ENCODE measurements at places on chromosomes 2 and 18.
A peak's percentile ranks its signal among the peaks of the same experiment; 100 is the strongest.

DNA sequence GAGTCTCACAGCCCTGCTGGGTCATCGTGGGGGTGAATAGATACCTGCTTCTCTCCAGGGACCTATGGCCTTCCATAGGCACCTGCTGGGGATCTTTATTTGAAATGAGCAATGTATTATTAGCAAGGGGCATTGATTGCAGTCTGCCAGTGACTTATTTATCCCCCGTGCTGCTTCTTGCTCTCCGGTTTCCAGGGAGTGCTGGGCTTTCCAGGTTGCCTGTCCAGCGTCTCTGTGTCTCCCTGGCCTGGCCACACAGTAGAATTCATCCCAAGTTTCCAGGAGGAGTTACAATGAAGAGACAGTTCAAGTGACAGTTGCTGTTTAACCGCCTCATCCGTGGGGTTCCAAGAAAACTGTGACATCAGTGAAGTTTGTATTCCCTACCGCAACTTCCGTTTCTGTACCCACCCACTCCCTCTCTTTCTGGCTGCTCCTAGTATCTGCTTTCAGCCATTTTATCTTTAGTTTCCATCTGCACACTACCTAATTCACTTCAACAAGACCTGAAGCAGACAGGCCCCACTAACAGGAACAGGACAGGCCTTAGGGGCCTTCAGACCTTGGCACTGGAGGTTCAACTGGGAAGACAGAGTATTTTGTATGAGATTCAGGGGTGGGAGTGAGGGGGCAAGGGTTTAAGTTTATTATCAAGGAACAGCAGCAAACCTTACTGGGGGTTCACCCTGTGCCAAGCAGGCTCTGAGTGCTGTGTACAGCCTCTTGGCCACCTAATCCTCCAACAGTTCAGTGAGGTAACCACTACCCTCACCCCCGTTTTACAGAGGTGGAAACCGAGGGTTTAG lies 134.8 kb downstream of the PRKCE start:
- no peak for DNase-seq

DNA sequence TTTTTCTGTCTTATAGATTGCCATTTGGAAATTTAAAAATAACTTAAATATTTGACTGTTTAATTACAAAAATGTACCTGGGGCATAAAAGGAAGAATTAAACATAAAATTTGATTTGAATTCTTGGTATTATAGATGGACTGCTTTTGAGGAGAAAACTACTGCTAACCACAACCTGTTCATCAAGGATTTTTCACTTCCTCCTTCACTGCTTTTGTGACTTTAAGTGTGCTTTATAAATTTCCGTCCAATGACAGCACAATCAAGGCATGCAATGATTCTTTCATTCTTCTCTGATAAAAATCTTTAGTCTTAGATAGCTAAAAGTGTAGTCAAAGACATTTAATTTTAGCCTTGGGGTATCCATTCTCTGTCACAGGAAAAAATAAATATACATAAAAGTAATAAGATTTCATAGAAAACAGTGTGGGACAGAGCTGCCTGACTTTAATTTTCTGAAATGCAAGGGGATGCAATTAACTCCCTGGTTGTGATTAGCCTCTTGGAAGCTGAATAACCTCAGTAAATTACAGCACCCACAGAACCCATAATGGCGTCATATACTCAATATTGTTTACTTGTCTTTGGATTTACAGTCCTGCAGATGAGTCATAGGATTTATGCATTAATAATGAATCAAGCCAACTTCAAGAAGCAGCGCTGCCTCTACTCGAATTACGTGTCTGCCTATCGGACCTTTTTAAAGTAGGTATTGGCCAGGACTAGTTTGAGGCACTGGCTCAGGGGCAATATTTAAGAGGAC lies 587.9 kb downstream of the NRXN1 start:
- DNase-seq, result peak; percentile 38

GRCh38 chr2:189161894-189162293 lies 17.7 kb downstream of the COL5A2 start:
- no peak for DNase-seq

DNA sequence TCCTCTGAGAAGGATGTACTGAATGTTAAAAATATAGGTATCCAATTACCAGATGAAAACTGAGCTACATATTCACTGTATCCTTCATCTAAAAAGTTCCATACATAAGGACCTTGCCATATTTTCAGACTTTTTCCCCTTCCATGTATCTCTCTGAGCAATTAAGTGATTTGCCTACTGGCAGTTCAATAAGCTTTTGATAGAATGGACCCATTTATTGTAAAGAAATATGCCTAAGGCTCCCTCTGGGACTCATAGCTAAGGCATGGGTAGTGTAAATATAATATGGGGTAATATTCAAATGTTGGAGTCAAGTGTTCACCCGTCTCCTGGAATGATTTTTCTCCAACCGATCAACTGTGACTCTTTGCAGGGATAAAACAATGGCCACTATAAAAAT lies 135.4 kb upstream of the FSHR start:
- DNase-seq, result no peak

- DNase-seq, result no peak
These were observed 48.6 kb upstream of the MSTN start for GRCh38 chr2:190111166-190111565.

- DNase-seq, result peak; percentile 33
These were observed 288.6 kb downstream of the SETBP1 start for GRCh38 chr18:44969214-44969795.

GRCh38 chr2:107392241-107392704 lies 434.4 kb upstream of the RGPD4 start:
- DNase-seq, result no peak

DNA sequence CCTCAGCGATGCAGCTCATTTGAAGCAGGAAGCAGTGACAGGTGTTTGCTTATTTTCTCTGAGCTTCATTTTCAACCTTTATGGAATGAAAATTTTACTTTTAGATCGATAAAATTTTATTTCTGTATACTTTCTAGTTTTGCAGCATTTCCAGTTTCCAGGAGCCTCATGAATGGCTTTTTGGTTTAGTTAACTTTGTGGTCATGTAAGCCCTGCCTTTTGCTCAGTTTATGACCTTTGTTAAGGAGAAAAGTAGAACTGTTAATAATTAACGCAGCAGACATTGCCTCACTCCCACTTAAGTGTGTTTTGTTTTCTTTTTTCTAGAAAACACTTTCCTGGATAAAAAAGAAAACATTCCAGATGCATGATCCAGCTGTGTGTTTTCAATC lies 4.4 kb upstream of the FARP2 start:
- no peak for DNase-seq

DNA sequence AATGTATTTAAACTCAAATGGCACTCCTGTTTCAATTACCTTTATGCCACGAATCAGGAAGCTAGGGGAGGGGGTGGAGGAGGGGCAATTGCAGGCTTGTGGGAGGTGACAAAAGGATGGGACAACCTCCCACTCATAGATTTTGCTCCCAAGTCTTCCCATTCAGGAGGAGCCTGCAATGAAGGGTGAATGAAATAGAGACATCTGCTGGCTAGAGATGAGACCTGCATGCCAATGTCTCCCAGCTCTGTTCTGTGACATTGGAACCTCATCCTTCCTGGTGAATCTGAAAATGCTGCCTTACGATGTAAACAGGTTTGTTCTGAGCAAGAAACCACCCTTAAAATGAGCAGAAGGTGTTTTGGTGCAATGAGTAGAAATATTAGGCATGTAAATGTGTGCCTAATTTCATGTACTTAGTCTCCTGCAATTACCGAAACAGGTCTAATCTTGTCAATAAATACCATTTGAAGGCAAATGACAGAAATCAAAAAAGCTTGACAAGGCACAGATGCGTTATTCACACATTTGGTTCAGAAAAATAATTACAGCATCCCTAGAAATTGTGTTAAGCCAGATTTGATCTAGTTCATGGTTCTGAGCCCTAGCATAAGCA lies 2.7 kb upstream of the PID1 start:
- DNase-seq, result peak; percentile 89

DNA sequence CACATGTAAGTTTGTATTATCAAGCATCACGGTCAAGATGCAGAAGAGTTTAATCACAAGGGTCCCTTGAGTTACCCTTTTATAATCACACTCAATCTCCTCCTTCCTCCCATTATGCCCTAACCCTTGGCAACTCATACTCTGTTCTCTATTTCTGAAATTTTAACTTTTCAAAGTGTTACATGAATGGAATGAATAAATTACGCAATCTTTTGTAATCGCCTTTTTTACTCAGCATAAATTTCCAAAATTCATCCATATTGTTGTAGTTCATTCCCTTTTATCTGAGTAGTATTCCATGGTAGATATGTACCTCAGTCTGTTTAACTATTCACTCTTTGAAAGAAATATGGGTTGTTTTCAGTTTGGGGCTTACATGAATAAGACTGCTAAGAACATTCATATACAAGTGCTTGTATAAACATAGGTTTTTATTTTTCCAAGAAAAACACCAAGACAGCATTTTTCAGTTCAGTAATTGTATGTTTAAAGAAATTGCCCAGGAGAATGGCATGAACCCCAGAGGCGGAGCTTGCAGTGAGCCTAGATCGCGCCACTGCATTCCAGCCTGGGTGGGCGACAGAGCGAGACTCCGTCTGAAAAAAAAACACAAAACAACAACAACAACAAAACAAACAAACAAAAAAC lies 430.9 kb upstream of the KCNH7 start:
- no peak for DNase-seq

- DNase-seq, result no peak
These were observed 71.1 kb downstream of the CIB4 start for GRCh38 chr2:26570083-26570430.

GRCh38 chr2:101737478-101738255 lies 40.2 kb downstream of the MAP4K4 start:
- DNase-seq, result no peak

DNA sequence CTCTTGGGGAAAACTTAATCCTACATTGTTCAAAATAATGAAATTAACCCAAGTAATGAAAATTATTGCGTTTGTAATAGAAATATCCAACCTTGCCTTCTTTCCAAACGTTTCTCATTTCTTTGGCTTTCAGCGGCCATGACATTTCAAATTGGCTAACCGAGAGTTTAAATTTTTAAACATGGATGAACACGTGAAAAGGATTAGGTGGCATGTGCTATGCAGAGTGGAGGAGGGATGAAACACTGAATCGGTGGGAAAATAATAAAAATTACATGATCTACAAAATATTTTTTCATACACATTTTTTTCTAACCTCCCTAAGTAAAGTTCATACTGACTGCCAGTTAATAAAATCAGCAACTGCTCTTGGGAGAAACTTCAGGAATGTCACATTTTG lies 728.4 kb upstream of the PKDCC start:
- DNase-seq, result no peak

DNA sequence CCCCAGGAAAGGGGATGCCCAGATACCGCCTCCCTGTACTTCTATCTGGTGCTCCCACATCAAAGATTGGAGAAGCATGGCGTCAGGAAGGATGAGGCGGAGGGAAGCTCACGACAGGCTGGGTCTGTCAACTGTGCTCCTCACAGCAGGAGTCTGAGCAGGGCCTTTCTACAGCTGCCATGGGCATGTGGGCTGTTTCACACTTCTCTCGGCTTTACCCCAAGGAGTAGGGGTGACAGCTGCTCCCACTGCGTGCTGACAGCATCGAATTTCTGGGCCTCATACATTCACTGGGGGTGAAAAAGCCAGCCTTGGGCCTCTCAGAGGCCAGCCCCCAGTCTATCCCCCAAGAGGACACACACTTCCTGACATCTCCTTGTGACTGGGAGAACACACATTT lies 21.1 kb downstream of the NEURL3 start:
- DNase-seq, result no peak

GRCh38 chr18:46134920-46135675 lies 30.9 kb downstream of the HAUS1 start:
- no peak for DNase-seq

DNA sequence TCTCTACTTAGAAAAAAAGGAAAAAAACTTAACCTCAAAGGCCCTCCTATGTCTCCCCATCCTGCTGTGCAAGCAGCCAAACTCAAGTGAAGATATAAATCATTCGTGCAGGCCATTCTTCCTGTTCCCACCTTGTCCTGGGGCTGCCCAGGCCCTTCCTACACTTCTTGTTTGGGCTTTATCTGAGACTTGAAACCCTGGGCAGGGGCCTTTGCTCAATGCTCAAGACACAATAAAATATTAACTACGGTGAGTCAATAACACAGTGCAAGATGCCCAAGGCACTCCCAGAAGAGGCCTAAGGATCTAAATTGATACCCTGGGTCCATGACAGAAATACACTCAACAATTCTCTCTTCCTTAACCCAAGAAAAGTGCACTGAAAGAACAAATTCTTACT lies 67.6 kb downstream of the TBC1D8 start:
- no peak for DNase-seq

GRCh38 chr2:214379227-214379626 lies 31.6 kb upstream of the VWC2L start:
- DNase-seq, result no peak

GRCh38 chr2:167332358-167332757 lies 444.1 kb downstream of the XIRP2 start:
- no peak for DNase-seq

DNA sequence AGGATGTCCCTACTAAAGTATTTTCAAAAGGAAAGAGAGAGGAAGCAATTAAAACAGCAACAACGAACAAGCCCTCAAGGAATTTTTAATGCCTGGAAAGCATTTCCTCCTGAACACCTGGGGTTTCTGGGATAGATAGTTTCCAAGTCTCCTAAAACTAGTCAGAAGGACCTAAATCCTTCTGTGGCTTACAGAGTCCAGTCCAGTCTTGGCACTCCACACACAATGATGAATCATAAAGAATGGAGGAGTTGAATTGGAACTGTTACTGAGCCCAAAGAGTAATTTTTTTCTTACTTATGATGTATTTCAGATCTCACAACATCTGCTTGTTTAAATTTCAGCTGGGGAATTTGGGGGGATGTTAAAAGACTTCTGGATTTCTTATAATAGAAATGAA lies 144.6 kb upstream of the SETBP1 start:
- DNase-seq, result peak; percentile 93

DNA sequence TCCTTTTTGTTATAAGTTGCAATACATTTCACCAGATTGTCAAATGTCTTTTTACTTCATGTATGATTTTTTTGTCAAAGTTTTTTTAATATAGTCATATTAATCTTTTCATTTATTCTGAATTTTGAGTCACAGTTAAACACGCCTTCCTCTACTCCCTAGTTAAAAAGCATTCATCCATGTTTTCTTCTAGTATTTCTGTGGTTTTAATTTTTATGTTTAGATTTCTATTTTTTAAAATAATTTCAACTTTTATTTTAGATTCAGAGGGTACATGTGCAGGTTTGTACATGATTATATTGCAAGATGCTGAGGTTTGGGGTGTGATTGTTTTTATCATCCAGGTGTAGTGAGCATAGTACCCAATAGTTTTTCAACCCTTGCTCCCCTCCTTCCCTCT lies 146.7 kb upstream of the MYO3B start:
- no peak for DNase-seq

- no peak for DNase-seq
These were observed 24.6 kb upstream of the NOTO start for GRCh38 chr2:73177645-73178255.

DNA sequence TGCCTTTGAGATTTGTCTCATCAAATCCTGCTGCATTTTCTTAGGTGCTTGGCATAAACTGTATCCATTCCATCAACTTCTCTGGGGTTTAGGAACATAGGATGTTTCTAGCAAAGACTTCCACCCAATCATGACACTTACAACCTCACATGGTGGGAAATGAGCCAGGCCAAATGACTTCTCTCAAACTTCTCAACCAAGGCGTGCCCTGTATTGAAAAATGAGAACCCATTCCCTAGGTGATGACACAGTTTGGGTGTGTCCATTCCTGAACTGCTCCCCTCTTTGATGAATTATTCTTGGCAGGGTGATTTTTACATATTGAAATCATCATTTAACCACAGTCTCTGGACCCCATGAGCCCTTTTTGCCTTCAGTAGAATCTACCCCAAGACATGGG lies 161.1 kb downstream of the EN1 start:
- no peak for DNase-seq

All from umbilical cord (tissue), 2 donors.